Activated CD8-positive, alpha-beta T cell treated with anti-CD3 and anti-CD28 coated beads for 36 hours (primary cell): ENCODE measurements at places on chromosomes 7 and 10. TPM values are rescaled to one million over a fixed set of nuclear protein-coding genes. Genes with fewer than 3 reads are reported as not detected.

Gene SAP25
- total RNA-seq = 12.8 TPM

Gene LEP
- not detected for total RNA-seq

Gene ANKRD30A
- total RNA-seq = not detected

Gene ADIRF
- not detected for total RNA-seq

Gene CACNB2
- total RNA-seq = not detected

Gene GOLGA7B
- total RNA-seq = 0.92 TPM

Gene ARHGEF5
- total RNA-seq = 6.7 TPM

Gene NOLC1
- 210 TPM for total RNA-seq

Gene ASIC3
- total RNA-seq = 3.7 TPM

DNA sequence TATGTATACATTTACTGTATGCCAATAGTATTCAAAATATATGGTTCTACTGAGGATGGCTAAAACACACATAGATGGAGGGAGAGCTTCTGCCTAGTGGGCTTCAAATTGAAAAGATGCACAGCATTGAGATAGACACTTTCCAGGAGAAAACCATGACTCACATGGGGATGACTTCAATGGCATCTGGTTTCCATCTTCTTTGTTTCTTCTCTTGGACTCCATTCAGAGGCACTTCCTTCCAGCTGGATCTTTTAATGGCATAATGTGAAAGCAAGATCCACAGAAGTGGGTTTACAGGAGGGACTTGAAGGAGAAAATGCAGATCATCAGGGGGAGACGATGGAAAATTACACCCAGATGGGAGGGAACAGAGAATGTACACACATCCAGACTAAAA lies 84.9 kb downstream of the ZNF365 start:
- DNase-seq = no peak
- H3K4me3 ChIP-seq = no peak overlapping the region
- no peak overlapping the region for H3K27ac ChIP-seq
- peaks cover 1% of the 10 kb centered on the region for H3K27me3 ChIP-seq
- H3K36me3 ChIP-seq = no peaks in the 10 kb centered on the region

DNA sequence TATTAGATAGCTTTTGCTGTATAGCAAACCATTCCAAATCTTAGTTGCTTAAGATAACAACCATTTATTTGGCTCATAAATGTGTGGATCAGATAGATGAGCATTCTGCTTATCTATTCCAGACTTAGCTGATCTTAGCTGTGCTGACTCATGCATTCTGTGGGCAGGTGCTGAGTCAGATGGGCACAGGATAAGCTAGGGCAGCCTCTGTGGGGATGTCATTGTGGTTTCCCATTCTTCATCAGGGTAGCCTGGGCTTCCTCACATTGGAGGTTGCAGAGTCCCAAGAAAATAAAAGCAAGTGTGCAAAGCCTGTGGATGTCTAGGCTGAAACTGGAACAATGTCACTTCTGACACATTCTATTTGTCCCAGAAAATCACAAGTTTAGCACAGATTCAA lies 917.0 kb downstream of the TYW1 start:
- no peak for DNase-seq
- H3K27ac ChIP-seq = no peak overlapping the region
- H3K27me3 ChIP-seq = no peaks in the 10 kb centered on the region
- H3K4me1 ChIP-seq = peaks cover 6% of the 10 kb centered on the region

DNA sequence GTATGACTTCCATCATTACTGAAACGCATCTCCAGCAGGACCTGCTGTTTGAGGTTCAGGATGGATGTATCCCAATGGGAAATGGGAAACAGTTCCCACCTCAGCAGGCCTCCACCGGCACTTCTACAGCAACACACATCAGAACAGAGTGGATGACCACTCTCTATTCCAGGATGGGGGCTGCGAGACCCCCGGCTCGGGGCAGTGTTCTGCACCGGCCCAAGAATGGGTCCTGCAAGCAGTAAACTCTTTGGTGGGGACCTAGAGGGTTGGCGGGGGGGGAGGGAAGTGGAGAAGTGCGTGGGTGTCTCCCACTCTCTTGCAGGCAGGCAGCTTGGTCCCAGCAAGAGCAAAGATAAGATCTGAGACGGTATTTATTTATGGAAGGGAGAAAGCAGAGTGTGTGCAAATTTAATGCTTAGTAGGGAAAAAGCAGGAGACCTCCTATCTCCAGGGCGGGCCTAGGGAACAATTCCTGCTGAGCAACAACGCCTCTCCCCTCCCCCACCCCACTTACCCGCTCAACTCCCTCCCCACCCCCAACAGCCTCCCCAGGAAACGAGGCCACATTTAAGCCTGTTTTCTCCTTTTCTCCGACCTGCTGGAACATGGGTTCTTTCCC lies 4.0 kb downstream of the SFMBT2 start:
- peaks cover 58% of the 10 kb centered on the region for H3K4me1 ChIP-seq
- H3K27ac ChIP-seq = peak overlapping the region; percentile 2
- H3K36me3 ChIP-seq = peaks cover 24% of the 10 kb centered on the region

- H3K4me1 ChIP-seq = no peaks in the 10 kb centered on the region
- no peak overlapping the region for H3K4me3 ChIP-seq
- no peaks in the 10 kb centered on the region for H3K27me3 ChIP-seq
These were observed 136.5 kb upstream of the ETV1 start for GRCh38 chr7:14125998-14126397.

- no peak overlapping the region for H3K4me3 ChIP-seq
- DNase-seq = no peak
- H3K27me3 ChIP-seq = no peaks in the 10 kb centered on the region
- H3K27ac ChIP-seq = no peak overlapping the region
- H3K36me3 ChIP-seq = no peaks in the 10 kb centered on the region
These were observed 35.9 kb downstream of the SVIL start for GRCh38 chr10:29598851-29599311.

GRCh38 chr7:28479507-28479947 lies 67.2 kb downstream of the CREB5 start:
- no peaks in the 10 kb centered on the region for H3K36me3 ChIP-seq
- H3K4me1 ChIP-seq = peaks cover 3% of the 10 kb centered on the region
- H3K27ac ChIP-seq = no peak overlapping the region
- no peak overlapping the region for H3K4me3 ChIP-seq

DNA sequence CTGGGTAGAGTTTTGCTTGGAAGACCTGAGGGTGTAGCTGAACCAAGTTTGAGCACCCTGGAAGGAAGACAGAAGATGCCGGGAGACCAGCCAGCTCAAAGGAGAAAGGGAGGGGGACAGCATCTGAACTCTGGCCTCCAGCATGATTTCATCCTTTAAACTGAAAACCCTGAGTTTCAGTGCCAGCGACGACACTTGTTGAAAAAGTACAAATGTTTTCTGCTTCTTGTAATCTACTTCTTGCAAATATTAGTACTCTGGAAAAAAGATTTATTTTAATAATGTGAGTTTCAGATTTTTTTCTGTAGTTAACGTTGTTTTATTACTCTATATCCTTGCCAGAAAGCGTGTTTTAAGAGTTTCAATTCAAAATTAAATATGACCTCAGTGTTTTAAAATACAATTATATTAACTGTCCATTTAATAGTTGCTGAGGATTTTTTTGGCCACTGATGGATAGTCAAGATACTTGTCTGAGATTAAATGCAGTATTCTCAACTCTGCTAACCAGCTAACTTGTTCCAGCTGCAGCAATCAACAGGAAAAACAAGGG lies 227.7 kb downstream of the MGMT start:
- peaks cover 6% of the 10 kb centered on the region for H3K36me3 ChIP-seq
- H3K4me3 ChIP-seq = no peak overlapping the region
- no peaks in the 10 kb centered on the region for H3K4me1 ChIP-seq
- no peak for DNase-seq

DNA sequence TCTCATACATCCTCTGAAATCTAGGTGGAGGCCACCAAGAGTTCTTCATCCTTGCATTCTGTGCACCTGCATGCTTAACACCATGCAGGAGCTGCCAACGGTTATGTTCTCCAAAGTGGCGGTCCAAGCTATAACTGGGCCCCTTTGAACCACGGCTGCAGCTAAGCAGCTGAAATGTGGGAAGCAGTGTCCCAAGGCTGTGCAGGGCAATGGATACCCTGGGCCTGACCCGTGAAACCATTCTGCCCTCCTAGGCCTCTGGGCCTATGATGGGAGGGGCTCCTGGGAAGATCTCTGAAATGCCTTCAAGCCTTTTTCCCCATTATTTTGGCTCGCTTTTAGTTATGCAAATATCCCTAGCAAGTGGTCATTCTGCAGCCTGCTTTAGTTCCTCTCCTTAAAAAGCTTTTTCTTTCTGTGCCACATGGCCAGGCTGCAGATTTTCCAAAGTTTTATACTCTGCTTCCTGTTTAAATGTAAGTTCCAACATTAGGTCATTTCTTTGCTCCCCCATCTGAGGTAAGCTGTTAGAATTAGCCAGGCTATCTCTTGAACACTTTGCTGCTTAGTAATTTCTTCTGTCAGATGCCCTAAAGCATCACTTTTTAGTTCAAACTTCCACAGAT lies 7.7 kb upstream of the GTPBP4 start:
- no peaks in the 10 kb centered on the region for H3K4me1 ChIP-seq
- no peaks in the 10 kb centered on the region for H3K27me3 ChIP-seq
- no peak overlapping the region for H3K4me3 ChIP-seq
- no peak for DNase-seq
- H3K27ac ChIP-seq = no peak overlapping the region
- peaks cover 21% of the 10 kb centered on the region for H3K36me3 ChIP-seq

DNA sequence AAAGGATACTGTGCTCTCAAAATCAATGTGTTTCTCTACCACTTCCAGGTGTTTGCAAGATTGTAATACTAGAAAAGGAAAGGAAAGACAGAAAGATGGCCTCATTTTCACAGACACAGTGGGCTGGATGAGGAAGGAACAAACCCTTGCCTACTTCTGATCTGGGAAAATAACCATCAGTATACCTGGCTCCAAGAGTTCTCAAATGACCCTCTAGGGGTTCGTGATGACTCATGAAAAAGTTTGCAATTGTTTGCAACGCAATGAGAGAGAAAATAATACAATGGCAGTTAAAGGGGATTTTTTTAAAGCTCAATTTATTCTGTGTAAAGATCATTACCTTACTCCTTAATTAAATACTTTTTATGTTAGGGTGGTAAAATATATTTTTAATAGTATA lies 197.6 kb upstream of the INHBA start:
- no peaks in the 10 kb centered on the region for H3K4me1 ChIP-seq
- peaks cover 2% of the 10 kb centered on the region for H3K36me3 ChIP-seq
- no peak overlapping the region for H3K27ac ChIP-seq
- no peak overlapping the region for H3K4me3 ChIP-seq
- H3K27me3 ChIP-seq = peaks cover 24% of the 10 kb centered on the region

DNA sequence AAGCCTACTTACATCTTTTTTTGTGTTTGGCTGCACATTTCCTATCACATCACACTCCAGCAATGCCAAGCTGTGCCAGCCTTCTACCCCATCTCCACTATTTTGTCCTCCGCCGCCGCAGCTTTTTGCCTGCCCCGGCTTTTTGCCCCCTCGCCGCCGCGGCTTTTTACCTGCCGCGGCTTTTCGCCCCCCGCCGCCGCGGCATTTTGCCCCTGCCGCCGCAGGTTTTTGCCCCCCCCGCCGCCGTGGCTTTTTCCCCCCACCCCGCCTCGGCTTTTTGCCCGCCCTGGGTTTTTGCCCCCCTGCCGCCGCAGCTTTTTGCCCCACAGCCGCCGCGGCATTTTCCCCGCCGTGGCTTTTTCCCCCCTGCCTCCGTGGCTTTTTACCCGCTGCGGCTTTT lies 506.0 kb downstream of the ZNF37A start:
- no peaks in the 10 kb centered on the region for H3K27me3 ChIP-seq
- no peaks in the 10 kb centered on the region for H3K4me1 ChIP-seq
- no peak overlapping the region for H3K27ac ChIP-seq
- no peaks in the 10 kb centered on the region for H3K36me3 ChIP-seq

DNA sequence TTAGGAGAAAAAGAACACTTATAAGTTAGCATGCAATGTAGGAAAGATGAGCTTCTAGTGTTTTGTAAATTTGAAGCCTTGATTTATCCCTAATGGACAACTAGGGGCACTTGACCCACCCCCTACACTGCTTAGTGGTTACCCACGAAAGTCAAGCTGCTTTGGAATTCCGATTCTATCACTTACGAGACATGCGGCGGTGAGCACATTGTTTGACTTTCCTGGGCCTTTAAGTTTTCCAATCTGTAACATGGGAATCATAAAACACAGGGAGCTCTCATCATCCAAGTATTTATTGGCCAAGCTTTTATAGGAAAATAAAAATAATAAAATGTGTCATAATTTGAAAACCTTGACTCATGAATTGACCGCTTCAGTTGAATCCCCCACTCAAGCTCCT lies 78.7 kb upstream of the PDK4 start:
- H3K4me1 ChIP-seq = no peaks in the 10 kb centered on the region
- H3K36me3 ChIP-seq = no peaks in the 10 kb centered on the region
- no peak overlapping the region for H3K4me3 ChIP-seq
- no peak for DNase-seq
- H3K27me3 ChIP-seq = peaks cover 2% of the 10 kb centered on the region
- H3K27ac ChIP-seq = no peak overlapping the region

GRCh38 chr7:78712111-78712510 lies 741.4 kb downstream of the MAGI2 start:
- H3K27ac ChIP-seq = no peak overlapping the region
- no peak overlapping the region for H3K4me3 ChIP-seq
- H3K4me1 ChIP-seq = no peaks in the 10 kb centered on the region
- H3K27me3 ChIP-seq = no peaks in the 10 kb centered on the region
- DNase-seq = no peak
- H3K36me3 ChIP-seq = no peaks in the 10 kb centered on the region

GRCh38 chr7:100823140-100823525 lies 4.2 kb downstream of the EPHB4 start:
- H3K4me1 ChIP-seq = peaks cover 14% of the 10 kb centered on the region
- DNase-seq = no peak
- peaks cover 28% of the 10 kb centered on the region for H3K27me3 ChIP-seq
- no peak overlapping the region for H3K27ac ChIP-seq
- H3K4me3 ChIP-seq = no peak overlapping the region

DNA sequence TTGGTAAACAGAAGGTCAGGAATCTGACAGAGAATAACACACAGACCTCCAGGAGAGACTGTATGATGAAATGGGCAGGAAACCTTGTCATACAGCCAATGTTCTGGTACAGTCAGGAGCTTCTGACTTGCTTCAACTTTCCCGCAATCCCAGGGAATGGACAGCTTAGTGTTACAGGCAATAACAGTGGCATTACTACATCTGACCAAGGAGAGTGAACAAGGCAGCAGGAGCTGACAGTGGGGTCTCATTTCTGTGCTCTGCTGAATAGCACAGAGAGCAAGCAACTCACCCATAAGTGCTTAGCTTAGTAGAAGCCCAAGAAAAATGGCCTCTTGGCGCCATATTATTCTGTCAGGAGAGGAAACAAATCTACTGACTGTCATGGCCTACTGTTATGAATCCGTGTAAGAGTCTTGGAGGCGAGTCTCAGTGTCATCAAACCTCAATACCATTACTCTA lies 186.2 kb upstream of the MTPN start:
- no peaks in the 10 kb centered on the region for H3K4me1 ChIP-seq
- DNase-seq = no peak
- no peaks in the 10 kb centered on the region for H3K36me3 ChIP-seq

- peak; percentile 38 for DNase-seq
- H3K27ac ChIP-seq = no peak overlapping the region
- H3K4me3 ChIP-seq = peak overlapping the region; percentile 84
- H3K4me1 ChIP-seq = peaks cover 13% of the 10 kb centered on the region
- peaks cover 52% of the 10 kb centered on the region for H3K27me3 ChIP-seq
These were observed 43.3 kb downstream of the SFTPD start for GRCh38 chr10:79905322-79906314.

- no peak overlapping the region for H3K27ac ChIP-seq
- peaks cover 19% of the 10 kb centered on the region for H3K27me3 ChIP-seq
- DNase-seq = no peak
- H3K4me3 ChIP-seq = no peak overlapping the region
These were observed 108.1 kb upstream of the INSIG1 start for GRCh38 chr7:155189590-155189989.

- peaks cover 28% of the 10 kb centered on the region for H3K4me1 ChIP-seq
- no peak for DNase-seq
- H3K36me3 ChIP-seq = no peaks in the 10 kb centered on the region
- no peak overlapping the region for H3K4me3 ChIP-seq
- H3K27me3 ChIP-seq = peaks cover 19% of the 10 kb centered on the region
- H3K27ac ChIP-seq = no peak overlapping the region
These were observed 65.0 kb upstream of the IL6 start for GRCh38 chr7:22662036-22662435.
